Left lobe of liver (tissue), 2 donors: ENCODE measurements at places on chromosomes 7 and 10.

DNA sequence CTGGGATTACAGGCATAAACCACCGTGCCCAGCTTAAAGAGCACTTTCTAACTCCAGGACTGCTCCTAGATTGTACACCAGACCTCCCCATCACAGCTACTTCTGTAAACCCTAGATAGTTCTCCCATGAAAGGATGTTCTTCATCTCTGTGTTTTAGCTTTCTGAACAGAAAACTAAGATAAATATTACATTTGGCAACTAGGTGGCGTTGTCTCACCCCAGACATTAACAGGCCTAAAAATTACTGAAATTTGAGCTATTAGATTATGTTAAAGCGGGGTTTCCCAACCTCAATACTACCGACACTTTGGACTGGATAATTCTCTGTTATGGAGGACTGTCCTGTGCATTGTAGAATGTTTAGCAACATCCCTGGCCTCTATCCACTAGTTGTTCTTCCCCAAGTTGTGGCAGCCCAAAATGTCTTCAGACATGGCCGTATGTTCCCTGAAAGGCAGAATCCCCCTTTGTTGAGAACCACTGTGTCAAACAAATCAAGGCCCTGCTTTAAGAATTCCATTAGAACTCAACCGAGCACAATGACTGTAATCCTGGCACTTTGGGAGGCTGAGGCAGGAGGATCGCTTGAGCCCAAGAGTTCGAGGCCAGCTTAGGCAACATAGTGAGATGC lies 19.1 kb downstream of the ATOH7 start:
- no peak for DNase-seq

DNA sequence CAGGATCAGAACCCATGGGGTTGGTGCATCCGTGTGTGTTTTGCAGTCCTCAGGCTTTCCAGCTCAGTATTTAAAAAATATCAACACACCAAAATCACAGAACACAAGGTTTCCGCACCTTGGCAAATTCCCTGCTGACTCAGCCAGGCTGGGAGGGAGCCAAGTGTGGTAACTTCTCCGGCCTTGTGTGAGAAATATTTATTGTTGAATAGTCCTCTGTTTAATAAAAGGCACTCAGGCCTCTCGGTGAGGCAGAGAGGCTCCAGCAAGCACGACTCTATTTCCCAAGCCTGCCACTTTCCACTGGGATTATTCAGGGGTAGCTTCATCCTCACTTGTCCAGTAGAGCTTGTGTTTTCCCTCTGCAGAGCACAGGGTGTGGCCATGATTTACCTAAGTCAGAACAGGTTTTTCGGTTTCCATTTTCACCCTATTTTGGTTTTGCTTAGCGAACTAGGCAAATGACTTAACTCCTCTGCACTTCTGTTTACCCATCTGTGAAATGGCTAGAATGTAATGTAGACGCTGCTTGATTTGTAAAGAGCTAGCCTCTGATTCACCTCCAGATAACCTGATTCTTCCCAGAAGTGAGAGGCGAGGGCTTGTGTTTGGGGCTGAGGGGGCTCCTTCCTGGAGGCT lies 13.0 kb upstream of the CHST15 start:
- peak; percentile 82 for DNase-seq

DNA sequence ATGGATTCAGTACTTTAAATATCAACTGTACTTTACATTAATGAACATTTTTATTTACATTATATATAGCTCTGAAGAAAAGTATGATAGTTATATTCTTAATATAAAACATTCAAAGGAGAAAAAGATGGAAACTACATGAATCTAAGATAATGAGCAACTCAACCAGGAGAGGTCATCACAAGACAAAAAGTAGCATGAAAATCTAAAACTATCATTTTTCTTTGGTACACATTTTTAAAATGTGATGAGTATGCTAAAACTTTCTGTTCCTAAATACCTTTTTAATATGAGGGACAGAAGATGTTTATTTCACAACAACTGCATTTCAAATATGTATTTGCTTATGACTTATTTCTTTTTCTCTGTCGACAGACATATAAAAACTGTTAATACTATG lies 2.4 kb downstream of the CNTNAP2 start:
- DNase-seq = no peak

GRCh38 chr7:157271991-157272324 lies 64.8 kb upstream of the DNAJB6 start:
- peak; percentile 93 for DNase-seq

DNA sequence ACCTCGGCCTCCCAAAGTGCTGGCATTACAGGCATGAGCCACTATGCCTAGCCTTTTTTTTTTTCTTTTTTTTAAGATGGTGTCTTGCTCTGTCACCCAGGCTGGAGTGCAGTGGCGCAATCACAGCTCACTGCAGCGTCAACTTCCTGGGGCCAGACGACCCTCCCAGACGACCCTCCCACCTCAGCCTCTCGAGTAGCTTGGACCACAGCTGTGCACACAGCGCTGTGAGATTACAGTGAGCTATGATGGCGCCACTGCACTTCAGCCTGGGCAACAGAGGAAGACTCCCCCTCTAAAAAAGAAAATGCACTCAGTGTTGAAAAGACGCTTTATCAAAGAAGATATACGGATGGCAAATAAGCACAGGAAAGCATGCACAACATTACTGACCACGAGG lies 16.5 kb upstream of the WIPI2 start:
- DNase-seq = no peak

DNA sequence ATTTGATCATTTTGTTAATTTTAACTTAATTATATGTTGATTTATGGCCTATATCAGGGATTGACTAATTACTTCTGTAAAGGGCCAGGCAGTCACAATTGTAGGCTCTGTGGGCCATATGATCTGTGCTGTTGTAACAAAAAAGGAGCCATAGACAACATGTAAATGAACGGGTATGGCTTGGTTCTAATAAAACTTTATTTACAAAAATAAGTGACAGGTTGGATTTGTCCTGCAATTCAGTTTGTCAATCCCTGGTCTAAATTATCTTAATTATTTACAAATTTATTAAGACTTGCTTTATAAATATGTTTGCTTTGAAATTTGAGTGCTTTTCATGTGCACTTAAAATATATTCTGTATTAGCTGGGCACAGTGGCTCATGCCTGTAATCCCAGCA lies 2.9 kb upstream of the HK1 start:
- no peak for DNase-seq

DNA sequence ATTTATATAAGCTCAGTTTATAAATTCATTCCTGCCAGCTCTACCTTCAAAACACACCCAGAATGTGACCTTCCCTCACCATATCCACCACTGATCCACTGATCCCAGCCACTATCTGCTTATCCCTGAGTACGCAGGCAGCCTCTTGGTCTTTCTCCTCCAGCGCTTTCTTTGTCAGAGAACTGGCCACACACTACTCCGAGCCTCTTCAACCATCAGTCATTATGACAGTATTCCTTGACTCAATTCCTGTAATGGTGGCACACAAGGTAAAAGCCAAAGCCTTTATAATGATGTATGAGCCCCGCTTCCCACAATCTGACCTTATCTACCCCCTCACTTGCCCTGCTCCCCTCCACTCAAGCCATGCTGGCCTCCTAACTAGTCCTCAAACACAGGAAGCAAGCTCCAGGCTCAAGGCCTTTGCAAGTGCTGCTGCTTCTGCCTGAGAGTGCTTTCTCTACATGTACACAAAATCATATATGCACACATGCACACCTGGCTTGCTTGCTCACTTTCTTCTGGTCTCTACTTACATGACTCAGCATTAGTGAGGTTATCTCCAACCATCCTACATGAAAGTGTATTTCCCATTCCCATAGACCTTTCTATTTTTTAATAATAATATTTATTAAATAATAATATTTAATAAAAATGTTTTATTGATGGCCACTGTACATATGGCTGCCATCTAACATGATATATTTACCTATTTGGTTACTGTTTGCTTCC lies 150.4 kb upstream of the FEZF1 start:
- DNase-seq = no peak

DNA sequence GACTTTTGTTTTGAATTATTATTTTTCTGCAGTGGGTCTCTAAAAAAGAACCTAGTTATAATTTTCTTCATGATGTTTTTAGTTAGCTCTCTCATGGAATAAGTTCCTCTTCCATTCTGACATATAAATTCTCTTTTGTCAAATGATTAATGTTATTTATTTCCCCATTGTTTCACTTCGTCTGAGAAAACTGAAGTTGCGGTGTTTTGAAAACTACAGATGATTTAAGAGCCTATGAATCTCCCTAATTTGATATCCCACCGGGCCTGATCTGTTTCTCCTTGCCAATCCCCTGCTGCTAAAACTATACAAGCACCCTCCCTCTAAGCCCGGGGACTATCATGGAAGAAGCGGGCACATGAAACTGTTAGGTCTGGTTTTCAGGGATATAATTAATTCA lies 41.4 kb downstream of the HTR7 start:
- no peak for DNase-seq

- DNase-seq = no peak
Measured at GRCh38 chr7:133412942-133413341, 160.1 kb downstream of the EXOC4 start.

DNA sequence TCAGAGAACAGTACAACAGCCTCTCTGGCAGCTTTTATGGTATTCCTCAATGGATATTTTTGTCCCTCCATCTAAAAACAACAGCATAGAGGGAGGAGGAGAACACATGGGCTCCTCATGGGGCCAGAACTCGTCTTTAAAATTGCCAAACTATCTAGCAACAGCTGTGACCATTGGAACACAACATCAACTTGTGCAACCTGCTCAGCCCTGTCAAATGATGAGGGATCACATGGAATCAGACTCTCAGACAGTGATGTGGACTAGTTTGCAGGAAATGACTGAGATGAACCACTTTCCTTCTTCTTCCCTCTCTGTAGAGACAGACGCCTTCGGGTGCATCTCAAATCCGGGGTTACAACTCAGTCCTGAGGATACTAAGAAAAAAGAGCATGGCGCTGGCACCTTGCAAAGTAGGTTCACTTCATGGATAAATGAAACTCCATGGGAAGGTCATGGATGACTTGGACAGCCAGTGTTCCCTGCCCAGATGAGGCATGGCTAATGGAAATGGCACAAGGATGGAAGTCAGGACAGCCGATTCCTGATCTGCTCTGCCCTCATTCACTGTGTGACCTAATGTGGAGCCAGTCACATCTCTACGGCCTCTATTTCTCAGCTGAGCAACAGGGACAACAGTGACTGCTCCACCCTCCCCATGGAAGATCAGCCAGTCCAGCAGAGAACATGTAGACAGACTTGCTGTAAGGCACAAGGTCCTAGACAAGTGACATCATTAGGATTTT lies 24.6 kb upstream of the DGKI start:
- no peak for DNase-seq

DNA sequence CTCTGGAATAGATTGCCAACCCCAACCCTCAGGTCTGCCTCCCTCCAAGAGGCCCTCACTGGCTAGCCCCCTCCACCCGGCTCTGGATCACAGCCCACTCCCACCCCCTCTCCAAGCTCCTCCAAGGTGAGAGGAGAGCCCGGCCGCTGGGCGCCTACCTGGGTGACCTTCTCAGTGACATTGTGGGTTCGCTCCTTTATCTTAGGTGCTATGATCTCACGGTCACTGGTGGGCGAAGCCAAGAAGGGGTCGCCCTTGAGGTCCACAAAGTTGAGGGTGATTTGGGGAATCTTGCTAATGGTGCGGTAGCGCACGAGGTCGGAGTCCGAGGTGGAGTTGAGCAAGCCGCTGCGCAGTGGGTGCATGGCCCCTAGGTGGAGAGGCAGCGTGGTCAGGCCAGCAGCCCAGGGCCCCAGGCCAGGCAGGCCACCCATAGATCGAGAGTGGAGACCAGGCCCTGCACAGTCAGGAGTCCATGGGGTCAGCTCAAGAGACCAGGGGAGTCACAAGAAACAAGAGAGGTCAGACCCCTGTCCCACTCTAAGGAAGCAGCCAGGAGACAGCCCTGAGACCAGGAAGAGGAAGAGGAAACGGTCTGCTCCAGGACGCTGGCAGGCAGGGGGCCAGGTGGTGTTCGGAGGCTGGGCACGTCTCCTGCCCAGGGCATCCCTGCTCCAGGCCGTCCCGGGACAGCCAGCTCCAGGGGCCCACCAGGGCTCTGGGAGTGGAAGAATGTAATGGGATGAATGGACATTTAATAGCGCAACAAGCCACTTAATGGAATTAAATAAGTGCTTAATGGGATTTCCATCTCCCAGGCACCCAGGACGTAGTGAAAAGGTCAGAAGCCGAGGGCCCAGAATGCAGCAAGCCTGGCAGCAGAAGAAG lies 20.7 kb downstream of the KCNH2 start:
- no peak for DNase-seq

DNA sequence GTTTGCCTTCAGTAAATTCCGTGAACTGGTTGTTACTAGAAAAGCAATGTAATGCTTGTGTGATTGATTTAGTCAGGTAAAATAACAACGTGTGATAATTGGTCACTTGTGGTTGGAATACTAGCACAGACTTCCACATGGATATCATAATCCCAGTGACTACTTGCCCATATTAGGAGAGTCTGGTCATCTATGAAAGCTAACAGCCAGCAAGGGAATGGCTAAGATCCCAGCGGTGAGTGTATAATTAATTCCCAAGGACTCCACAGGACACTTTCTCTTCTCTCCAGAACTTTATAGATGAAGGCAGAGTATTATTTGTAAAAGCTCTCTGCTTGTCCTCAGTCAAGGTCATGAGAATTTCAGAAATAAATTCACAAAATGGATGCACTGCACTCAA lies 662.6 kb upstream of the TEX47 start:
- no peak for DNase-seq

DNA sequence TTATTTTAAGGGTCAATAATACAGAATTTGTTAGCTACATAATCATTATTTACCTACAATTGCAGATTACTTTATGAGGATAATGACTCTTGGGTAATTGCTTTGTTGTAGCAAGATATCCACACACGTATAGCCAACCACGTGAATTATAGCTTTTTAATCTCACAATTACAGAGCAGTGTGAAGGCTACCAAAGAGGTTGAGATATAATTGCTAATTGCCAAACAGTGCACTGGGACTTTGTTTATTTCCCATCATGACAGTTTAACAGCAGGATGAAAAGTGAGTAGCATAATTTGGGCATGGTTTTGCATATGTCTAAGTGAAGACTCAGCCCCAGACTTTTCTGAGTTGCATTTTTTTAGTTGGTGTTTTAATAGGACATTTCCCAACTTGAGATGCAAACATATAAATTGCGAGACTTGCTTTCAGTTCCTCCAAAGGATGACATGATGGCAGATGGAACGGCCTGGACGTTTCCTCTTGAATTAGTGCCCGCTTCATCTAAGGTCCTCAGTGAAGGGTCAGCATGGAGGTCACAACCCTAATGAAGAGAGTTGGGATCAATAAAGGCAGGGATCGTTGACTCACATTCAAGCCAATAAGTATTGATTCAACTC lies 180.7 kb upstream of the GPR26 start:
- DNase-seq = no peak

GRCh38 chr10:125000366-125001312 lies 58.7 kb downstream of the ZRANB1 start:
- DNase-seq = no peak

DNA sequence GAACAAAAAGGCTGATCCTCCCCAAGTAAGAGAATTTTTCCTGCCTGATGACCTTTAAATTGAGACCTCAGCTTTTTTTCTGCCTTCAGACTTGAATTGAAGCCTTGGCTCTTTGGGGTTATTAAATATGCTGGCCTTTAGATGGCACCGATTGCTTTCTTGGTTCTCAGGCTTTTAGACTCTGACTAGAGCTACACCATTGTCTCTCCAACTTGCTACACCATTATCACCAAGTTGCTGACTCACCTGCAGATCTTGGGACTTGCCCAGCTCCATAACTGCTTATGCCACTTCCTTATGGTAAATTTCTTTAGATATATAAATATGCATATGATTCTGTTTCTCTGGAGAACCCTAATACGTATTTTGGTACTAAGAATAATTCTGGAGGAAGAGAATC lies 3.1 kb upstream of the ABCA13 start:
- DNase-seq = no peak

- DNase-seq = peak; percentile 19
Measured at GRCh38 chr10:130236711-130237110, 100.5 kb downstream of the GLRX3 start.
